ENCODE measurements at places on chromosomes 5 and 9.

DNA sequence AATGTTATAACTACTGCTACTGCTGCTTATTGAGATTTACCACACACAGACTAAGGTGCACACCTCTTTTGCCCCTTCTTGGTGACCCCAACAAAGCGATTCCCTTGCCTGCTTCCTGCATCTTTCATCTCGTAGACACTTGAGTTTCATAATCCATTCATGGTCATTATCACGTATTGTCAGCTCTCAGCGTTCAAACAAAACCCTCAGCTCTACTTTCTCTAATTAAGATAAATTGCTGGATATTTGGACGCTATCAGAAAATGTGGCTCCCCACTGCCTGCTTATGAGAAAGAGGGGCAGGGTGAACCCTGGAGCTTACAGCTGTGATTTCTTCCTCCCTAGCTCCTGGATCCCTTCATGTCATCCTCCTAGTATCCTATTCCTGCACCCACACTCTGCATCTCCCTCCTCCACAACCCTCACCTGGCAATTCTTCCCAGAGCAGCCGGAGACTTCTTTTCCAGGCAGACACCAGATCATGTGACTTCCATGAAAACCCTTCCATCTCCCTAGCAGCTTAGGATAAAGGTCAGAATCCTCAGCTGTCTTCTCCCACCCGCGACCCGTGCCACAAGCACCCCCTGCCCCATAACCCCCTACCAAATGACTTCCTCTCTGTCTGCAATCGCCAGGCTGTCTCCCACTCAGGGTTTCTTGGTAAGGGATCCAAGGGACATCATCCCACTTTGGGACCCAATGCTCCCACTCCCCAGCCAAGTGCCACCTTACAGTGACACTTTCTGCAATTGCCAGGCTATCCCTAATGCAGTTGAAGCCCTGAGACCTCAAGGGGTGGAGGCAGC, 146.5 kb downstream of the NSG2 start:
- no peak for DNase-seq

GRCh38 chr9:33791117-33791516, 4.2 kb upstream of the PRSS3 start:
- no peak for DNase-seq

- DNase-seq = no peak
Measured at GRCh38 chr5:21661184-21661583, 1192.0 kb downstream of the CDH12 start.

- DNase-seq = no peak
Measured at GRCh38 chr9:73095425-73095824, 56.2 kb upstream of the ANXA1 start.
